ENCODE measurements at places on chromosomes 3 and 15.

DNA sequence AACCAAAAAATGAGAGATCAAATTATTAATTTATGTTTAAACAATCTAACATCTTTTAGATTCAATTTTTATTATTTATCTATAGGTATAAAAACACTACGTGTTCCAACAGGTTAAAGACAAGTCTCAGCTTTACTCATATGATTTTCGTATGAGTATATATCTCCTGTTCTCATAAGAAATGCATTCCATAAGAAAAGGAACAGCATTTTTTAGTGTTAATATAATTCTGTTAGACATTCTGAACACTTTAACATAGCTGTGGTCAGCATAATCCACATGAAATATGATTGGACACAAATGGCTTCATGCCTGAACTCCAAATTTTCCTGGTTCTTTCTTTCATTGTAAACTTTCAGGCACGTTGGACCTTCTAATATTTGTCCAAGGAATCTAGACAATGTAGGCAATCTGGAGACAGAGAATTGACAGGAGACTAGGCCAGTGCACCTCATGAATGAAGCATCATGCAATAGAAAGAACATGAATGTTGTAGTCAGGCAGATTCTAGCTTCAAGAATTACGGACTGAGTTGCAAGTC lies 1122.0 kb upstream of the ALCAM start:
- DNase-seq, result no peak

DNA sequence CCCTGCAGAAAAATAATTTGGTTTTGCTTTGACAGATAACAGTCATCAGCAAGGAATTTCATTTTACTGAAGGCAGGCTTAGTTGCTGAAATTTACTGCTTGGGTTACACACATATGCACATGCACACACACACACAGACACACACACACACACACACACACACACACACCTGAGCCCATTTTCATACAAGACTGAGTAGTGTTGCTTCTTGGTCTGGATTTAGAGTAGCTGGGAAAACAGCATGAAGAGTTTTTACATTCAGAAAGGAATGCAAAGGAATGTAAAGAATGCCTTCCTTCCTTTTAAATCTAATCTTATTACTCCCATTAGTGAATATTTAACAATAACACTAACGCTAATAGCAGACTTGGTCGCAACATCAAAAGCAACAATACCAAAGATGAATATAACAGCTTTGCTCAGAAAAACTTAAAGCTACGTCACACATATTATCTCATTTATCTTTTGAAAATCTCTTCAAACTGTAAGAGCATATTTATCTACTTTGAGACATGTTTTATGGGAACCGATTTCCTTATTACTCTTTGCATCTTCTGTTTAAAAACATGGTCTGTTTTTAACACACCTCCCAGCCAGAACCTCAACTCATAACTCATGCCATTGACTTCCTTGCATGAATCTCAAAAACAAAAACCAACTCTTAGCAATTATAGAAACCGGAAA lies 32.5 kb downstream of the RFTN1 start:
- no peak for DNase-seq

GRCh38 chr3:16467393-16467792 lies 46.1 kb downstream of the RFTN1 start:
- no peak for DNase-seq

GRCh38 chr3:139203752-139204151 lies 140.1 kb upstream of the MRPS22 start:
- no peak for DNase-seq

- no peak for DNase-seq
These were observed 446.0 kb downstream of the GRM7 start for GRCh38 chr3:7306901-7307300.
